ENCODE measurements at places on chromosomes 13 and 19.

DNA sequence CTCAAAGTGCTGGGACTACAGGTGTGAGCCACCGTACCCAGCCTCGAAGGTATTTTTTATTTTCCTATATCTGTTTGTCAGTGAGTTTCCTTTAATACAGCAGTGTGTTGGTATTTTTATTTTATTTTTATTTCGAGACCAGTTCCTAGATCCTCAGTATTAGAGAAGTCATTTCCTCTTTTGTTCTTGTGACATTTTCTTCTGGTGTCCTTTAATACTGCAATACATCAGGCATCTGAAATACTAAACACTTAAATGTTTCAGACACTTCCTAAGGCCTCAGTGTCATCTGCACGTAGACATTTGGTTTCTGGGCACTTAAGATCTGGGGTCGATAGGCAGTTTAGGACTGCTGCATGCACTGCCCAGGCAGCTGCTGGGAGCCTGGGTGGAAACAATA, 22.5 kb downstream of the GATAD2A start:
- no peak for DNase-seq

- no peak for DNase-seq
Measured at GRCh38 chr19:48702701-48703100, 6.9 kb downstream of the FUT2 start.

- no peak for DNase-seq
Measured at GRCh38 chr19:13881692-13882418, 4.9 kb downstream of the NANOS3 start.

- DNase-seq: no peak
Measured at GRCh38 chr13:48594096-48594815, 59.5 kb upstream of the CYSLTR2 start.

DNA sequence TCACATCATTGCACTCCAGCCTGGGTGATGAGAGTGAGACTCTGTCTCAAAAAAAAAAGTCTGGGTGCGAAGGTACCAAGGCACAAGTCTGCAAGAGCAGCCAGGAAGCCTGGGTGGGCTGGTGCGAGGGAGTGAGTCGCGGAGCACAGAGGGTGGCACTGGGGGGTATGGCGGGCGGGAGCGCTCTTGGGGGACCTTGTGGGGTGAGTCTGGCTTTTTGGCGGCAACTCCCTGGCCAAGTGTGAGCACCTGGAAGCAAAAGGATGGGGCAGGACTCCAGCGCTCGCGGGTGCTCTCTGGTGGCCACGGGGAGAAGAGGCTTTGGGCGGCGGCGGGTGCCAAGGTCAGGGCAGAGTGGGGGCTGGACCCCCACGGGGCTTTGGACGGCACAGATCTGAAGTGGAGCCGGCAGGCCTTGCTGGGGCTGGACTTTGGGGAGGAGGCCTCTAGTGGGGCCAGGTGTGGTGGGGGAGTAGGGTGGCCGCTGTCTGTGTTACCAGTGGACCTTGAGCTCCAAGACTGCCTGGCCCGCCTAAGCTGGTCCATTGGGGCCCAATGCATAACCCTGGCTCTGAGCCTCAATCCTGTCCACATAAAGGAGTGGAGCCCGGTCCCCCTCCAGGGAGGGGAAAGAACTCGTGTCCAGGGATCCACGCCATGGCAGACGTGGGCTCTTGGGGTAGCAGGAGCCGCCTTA, 1.6 kb downstream of the P2RY11 start:
- peak; percentile 68 for DNase-seq

GRCh38 chr13:47310401-47310800, 413.5 kb upstream of the HTR2A start:
- DNase-seq: no peak

DNA sequence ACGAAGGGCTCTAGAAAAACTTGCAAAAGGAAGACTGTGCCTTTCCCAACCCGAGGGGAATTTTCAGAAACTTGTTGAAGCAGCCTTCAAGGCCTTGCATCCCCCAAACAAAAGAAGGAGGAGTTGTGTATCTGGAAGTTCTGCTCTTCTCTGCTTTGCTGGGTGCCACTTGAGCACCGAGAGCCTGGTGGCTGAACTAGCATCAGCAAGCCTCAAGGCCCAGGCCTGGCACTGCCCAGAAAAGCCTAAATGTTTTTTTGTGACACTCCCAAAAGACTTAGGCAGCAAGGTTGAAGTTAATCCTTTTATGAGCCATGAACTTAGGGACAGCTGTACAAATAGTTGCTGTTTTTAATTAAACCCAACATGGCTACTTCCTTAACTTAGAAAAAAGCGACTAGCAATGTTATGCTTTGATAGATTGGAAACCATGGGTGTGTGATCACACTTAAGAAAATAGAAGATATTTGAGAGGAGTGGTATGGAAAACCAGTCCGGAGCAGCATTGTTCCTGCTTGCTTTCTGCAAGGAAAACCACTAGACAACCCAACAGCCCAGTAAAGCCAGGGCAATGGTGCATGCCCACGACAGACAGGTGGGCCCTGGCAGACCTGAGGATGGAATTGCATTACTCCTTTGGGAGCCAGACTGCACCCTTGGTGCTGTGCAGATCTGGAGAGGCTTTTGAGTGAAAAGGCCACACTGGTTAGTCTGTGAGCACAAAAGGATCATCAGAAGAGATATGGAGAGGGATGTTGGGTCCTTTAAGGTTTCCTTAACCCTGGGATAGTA, 788 bp upstream of the DLEU7 start:
- no peak for DNase-seq

- no peak for DNase-seq
Measured at GRCh38 chr13:33285420-33286124, at the start of gene STARD13. TSS of gene STARD13 (minus strand) at chr13:33285755. CDS start at chr13:33285638, 117 bp downstream.

DNA sequence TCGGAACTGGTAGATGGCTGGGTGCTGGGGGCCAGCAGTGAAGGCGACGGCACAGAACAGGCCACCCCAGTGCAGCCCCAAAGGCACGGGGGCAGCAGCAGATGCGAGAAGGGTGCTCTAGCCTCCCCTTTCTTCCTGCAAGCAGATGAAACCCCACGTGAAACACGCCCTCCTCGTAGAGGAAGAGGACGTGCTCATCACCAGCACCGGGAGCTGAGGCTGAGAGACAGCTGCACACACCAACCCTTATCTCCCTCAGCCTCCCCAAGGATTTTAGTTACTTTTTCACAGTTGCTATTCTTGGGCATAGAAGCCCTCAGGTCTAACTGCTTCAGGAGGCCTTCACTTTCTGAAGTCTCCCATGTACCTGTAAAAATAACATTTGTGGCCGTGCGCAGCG, 11.9 kb downstream of the ZNF787 start:
- no peak for DNase-seq

GRCh38 chr19:16673231-16673630, 12.3 kb downstream of the TMEM38A start:
- no peak for DNase-seq

DNA sequence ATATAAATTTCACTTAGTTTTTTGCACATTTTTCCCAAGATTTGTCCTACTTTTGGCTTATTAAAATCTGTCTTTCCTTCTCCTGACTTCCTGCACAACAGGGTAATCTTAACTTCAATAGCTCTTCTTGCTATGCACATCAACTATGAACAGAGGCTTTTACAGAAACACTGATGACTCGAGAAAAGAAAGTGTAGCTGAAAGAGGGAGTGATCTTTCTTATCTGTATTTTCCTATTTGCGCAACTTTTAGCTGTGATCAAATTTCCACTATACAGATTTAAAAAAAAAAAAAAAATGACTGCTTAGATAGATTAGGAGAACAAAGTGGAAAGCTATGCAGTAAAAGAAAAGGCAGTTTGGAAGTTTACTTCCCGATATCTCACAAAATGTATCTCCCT, 406.9 kb downstream of the LIG4 start:
- DNase-seq: no peak

DNA sequence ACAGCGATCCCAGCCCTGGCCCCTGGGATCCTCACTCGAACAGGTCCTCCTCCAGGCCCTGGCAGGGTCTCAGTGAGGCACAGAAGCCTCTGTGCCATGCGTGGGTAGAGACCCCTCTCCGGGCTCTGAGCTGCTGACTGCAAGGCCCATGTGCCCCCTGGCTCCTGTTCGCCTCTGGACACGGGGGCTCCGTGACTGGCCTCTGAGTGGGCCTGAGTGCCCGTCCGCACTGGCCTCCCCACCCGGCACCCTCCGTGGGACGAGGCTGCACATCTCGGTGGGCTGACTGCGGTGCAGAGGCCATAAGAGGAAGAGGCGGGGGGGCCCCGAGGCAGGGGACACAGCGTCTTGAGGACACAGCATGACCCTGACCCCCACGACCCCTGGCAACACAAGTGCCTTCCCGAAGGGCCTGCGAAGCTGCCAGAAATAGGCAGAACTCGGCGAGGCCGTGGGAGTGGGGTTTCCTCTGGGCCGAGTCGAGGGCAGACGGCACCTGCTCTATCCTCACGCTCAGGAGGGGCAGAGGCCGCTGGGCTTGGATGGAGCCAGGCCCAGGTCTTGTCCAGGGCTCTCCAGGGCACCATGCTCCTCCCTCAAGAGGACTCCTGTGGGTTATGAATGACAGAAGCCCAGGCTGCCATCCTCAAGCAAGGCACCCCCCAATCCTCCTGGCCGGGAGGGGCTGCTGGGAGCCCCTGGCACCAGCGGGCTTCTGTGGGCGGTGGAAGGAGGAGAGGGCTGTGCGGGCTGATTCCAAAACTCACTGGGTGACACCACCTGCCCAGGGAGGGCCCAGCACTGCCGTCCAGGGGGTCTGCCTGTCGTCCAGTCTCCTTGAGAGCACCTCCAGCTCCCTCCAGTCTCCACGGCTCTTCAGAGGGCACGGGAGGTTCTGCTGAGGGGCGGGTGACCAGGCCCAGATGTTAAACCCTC, 52.6 kb downstream of the RASA3 start:
- no peak for DNase-seq

DNA sequence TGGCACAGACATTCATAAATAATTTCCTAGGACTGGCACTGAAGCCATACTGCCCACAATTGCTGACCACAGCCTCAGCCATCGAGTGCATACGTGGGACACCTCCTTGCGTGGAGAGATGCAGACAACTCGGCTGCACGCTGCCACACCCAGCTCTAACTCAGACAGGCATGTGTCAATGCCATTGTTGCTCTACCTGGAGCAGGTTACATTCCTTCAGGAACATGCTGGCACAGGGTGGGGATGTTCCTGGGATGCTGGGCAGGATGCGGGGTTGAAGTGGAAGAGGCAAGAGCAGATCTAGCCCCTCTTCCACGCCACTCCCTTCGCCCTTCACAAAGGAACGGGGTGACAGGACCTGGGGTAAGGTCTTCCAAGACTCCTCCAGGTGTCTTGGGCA, 24.2 kb upstream of the SLC35E1 start:
- no peak for DNase-seq

GRCh38 chr13:110921695-110922094, 6.8 kb upstream of the ANKRD10 start:
- DNase-seq: no peak

GRCh38 chr13:37040789-37041188, 18.7 kb downstream of the SUPT20H start:
- no peak for DNase-seq

- DNase-seq: no peak
Measured at GRCh38 chr19:18809149-18809868, 18.2 kb upstream of the COMP start.

GRCh38 chr19:2768365-2769132, 14.5 kb downstream of the SGTA start:
- no peak for DNase-seq

GRCh38 chr13:111411919-111412650, 91.6 kb downstream of the TEX29 start:
- DNase-seq: no peak

- DNase-seq: no peak
Measured at GRCh38 chr19:29503140-29503758, 22.5 kb upstream of the VSTM2B start.

DNA sequence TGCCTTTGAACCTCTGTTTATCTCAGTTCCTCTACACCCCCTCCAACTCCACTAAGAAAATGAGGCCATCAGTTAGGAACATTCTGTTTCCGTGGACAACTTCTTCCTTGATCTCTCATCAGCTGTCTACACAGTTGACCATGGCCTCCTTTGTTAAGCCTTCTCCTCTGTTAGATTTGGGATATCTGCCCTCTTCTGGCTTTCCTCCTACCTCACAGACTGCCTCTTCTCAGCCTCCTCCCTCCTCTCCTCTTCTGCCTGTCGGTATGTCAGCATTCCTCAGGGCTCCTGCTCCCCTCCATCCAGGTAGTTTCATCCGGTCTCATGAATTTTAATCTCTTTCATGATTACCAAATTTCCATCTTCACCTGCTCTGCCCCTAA, 454.9 kb downstream of the FOXO1 start:
- no peak for DNase-seq

DNA sequence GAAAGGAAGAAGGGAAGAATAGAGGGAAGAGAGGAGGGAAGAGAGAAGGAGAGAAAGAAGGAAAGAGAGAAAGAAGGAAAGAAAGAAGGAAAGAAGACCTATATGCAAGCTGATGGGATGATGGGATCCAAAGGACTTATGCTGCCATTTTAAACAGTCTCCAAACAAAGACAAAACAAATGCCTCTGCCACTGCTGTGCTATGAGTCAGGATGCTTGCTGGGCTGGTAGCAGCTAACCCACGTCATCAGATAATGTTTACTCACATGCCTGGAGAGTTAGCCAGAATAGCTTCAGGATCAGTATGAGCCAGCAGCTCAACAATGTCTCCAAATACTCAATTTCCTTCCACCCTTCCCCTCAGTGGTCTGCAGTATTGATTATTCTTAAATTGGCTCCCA, 12.0 kb upstream of the ZNF274 start:
- no peak for DNase-seq

DNA sequence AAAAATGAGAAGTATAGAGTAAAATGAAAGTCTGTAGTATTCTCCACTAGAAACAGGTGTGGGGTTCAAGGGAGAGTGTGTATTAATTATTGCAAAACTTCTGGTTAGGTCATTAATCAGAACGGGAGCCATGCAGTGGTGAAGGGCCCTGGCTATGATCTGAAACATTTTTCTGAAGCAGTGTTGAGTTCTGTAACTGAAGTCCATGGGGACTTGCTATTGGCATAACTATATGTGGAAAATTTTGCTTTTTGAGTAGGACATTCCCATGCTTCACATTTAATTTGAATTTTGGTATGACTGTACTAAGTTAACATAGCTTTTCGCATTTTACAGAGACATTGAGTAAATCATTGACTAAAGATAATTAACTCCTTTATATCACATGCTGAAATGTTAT, 67.5 kb downstream of the LRCH1 start:
- no peak for DNase-seq

DNA sequence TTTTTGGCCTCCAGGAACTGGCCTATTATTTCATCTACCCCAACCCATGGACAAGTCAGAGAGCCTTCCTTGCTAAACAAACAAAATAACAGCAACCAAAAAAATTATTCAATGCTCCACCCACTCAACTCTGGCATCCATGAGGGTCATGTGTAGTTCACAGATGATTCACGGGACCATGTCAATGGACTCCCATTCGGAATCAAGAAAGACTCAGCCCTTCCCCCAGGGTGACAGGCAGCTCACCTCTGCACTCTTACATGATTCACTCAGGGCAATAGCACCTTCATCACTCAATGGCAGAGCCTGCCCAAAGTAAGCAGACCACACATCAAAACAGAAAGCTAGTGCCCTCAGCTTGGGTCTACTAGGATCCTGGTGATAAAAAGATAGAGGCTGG, 14.3 kb upstream of the SCEL start:
- no peak for DNase-seq

DNA sequence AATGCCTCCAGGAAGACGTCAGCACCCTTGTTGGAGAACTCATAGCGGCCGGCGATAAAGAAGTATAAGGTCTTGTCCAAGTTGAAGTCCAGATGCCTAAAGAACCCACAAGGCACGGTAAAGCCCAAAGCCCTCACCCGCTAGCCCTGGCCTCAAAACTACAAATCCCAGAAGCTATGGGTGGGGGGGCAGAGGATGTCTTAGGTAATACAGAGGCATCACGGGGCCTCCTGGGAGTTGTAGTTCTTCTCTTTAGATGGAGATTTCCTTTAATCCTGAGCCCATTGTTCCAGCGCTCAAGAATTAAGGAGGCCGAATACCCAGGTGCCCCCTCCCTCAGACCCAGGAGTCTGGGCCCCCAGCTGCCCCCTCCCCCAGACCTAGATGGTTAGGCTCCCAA, 10.8 kb downstream of the GYS1 start:
- DNase-seq: no peak
